ENCODE measurements at places on chromosomes 2 and 18.

DNA sequence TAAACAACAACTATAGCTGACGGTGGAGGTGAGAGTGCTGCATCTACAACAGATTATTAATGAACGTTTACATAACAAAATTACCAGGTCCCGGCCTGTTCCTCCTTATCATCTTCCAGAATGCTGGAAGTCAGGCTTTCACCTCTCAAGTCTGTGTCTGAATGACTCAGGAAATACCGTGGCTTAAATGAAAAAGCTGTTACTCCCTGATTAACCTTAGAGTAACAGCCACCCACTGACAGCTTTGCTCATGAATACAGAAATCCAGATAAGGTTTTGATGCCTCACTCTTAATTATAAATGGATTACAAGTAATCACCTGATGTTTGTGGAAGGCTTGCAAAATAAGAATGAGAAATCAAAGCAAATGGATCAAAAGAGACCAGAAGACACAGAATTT is 885.3 kb upstream of the CELF4 start:
- DNase-seq, result no peak

- no peak for DNase-seq
Measured at GRCh38 chr2:59462422-59463197, 1090.8 kb downstream of the BCL11A start.

DNA sequence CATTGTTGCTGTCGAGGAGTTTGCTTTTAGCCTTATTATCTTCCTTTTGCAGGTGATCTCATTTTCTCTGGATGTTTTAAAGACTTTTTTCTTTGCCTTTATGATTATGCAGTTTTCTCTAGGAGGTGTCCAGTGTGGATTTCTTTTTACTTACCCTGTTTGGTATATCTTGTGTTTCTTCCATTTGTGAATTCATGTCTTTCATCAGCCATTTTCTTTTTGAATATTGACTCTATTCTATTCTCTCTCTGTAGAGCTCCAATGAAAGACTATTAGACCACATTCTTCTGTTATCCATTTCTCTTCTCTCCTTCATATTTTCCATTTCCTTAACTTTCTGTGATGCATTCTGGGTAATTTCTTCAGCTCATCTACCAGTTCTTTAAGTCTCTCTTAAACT is 34.4 kb downstream of the CDK15 start:
- no peak for DNase-seq

GRCh38 chr2:235050980-235051351 is 99.1 kb downstream of the SH3BP4 start:
- peak; percentile 90 for DNase-seq

DNA sequence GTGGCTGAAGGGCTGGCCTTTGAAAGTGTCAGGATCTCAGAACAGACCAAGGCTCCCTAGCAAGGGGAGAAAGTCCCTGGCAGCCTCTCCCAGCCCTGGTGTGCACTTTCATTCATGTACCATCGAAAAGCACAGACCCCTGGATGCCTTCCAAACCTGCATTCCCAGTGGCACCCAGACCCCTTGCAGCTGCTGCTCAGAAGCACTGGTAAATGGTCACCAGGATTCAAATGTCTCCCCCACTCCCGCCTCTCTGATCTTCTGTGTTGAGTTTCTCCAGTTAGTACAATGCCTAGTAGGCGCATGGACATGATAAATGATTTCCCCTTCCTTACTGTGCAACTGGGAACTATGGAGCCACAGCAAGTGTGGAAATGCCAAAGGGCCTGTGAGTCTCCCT is 180.0 kb downstream of the GLI2 start:
- no peak for DNase-seq
